ENCODE measurements at places on chromosomes 1 and 21.
A peak's percentile ranks its signal among the peaks of the same experiment; 100 is the strongest.

- DNase-seq: no peak
Observed at GRCh38 chr1:212638492-212639151, 30.1 kb downstream of the ATF3 start.

- DNase-seq: no peak
Observed at GRCh38 chr1:1082239-1082775, 8.2 kb upstream of the RNF223 start.

DNA sequence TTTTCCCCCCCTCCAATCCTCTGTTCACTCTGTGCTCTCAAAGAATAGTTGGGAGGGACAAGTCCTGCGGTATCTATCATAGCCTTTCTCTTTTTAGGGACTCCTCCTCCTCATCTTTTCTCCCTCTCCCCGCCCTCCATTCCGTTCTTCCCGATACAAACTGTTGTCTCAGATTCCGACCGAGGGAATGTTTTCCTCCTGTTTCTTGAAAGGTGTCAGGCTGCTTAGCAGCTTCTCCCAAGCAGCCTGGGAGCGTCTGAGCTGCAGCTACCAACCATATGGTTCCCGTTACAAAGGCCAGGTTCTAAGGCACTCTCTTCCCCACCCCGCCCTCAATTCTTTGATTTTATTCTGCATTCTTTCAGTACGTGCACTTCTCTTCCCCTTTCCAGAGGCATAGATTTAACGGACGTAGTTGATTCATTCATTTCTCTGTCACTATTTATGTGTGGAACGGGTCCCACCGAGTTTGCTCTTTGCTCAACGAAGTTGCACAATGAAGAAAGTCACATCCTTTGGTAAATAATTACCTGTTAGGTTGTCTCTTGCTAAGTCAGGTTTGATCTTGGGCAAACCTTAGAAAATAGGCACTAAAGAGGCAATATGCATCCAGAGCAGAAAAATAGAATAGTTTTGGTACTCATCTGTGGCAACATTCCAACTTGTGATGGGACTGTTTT lies 2.8 kb downstream of the ADGRL2 start:
- DNase-seq: no peak

GRCh38 chr1:198918920-198919319 lies 280.1 kb downstream of the PTPRC start:
- no peak for DNase-seq

DNA sequence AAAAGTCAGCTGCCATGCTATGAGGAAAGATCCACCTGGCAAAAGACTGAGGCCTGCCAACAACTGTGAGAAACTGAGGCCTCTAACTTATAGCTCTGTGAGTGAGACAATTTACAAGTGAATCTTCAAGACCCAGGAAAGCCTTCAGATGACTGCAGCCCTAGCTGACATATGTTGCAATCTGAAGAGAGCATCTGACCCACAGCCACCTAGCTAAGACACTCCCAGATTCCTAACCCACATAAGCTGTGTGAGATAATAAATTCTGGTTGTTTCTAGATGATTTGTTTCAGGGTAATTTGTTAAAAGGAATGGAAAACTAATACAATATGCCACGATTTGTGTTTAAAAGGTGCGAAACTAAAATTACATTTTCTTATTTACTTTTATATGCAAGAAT lies 55.1 kb downstream of the HFM1 start:
- no peak for DNase-seq

DNA sequence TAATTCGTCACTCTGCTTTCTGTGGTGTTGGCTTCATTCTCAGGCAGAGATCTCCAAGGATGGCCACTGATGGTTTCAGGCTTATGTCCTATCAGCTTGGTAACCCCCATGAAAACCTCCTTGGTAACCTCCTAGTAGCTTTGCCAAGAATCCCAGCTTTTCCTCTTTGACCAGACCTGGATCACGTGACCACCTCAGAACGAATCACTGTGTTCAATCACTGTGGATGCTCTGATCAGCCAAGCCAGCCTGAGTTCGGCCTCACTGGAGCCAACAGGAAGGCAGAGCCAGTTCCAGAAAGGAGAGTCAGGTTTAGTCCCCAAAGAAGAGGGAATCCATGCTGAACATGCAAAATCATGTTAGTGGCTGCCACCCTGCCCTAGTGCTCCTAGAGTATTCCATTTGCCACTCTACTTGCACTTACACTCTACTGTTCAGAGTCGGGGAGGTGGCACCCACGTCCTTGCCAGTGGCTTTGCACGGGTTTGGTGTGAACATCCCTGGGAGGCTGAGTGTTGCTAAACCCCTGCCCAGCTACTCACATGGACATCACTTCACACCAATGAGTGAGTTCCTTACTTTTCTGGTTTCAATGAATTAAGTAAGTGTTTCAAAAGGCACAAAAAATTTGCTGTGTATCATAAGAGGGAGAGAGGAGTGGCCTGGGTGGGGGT lies 33.5 kb upstream of the SSBP3 start:
- DNase-seq: no peak

DNA sequence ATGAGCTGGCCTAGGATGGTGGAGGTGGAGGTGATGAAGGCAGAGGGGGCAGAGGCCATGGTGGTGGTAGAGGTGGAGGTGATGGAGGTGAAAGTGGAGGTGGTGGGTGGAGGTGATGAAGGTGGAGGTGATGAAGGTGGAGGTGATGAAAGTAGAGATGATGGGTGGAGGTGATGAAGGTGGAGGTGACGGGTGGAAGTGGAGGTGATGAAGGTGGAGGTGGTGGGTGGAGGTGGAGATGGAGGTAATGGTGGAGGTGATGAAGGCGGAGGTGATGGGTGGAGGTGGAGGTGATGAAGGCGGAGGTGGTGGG lies 19.7 kb upstream of the NPHP4 start:
- DNase-seq: no peak

- no peak for DNase-seq
Observed at GRCh38 chr1:94025383-94026340, 95.3 kb downstream of the ABCA4 start.

DNA sequence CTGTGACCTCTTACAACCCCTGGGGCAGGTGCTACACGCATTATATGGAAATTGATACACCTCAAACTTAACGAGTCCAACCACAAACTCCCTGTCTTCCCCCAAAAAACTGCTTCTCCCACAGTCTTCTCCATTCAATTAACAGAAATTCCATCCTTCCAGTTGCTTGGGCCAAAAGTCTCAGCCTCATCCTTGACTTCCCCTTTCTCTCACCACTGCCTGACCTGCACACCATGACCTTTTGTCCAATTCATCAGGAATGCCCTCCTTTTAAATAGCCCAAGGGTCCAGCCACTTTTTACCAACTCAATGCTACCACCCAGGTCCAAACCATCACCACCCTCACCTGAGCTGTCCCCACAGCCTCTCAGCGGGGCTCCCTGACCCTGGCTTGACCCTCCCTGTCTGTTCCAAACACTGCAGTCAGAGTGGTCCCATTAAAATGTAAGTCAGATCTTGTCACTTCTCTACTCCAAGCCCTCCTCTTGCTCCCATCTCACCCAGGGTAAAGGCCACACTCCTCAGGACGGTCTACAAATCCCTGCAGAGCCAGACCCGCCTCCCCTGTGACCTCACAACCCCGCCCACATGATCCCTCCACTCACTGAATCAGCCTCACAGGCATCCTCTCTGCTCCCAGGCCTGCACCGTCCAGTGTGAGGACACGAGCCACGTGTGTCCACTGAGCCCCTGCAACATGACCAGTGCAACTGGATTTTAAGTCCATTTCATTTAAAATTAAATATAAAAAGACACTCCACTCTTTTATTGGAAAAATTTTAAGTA lies 18.5 kb downstream of the KCNN3 start:
- DNase-seq: no peak

- no peak for DNase-seq
Observed at GRCh38 chr21:25512095-25513081, 94.9 kb downstream of the MRPL39 start.

DNA sequence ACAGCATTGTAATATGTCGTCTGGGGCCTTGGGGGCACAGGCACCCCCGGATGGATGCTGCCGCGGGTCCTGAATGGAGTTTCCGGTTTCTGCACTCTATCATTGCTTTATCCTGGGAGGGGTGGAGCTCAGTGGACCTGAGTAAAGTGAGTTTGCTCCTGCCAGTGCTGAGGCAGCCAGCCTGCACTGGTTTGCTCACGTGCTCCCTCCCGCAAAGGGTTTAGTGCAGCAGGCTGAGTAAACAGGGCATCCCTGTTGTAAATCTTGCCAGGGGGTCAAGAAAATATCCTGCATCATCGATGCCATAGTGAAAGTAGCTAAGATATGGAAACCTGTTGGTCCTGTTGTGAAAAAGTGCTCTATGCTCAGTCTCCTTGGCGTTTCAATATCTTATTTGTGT lies 85.6 kb upstream of the BRINP3 start:
- DNase-seq: no peak

- no peak for DNase-seq
Observed at GRCh38 chr1:21329209-21329844, 39.1 kb upstream of the ECE1 start.

- DNase-seq: no peak
Observed at GRCh38 chr1:248783367-248783766, 27.8 kb upstream of the LYPD8 start.

GRCh38 chr1:165925498-165926079 lies 98.2 kb downstream of the UCK2 start:
- no peak for DNase-seq

DNA sequence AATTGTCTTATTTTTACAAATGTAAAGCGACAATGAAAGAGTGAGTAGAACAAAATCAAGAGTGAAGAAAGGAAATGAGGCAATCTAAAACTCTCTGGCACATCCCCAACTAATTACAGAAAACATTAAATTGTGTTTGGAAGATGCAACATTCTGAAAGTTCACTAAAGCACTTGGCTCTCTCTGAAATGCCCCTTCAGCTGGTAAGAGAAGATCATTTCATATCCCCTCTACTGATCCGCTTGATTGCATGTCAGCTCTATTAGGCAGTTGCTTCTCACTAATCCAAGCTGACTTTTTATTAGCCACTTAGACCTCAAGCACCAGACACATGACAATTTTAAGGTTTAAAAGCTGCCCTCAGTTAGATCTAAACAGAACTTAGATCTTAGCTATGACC lies 262.8 kb upstream of the PRMT6 start:
- no peak for DNase-seq

DNA sequence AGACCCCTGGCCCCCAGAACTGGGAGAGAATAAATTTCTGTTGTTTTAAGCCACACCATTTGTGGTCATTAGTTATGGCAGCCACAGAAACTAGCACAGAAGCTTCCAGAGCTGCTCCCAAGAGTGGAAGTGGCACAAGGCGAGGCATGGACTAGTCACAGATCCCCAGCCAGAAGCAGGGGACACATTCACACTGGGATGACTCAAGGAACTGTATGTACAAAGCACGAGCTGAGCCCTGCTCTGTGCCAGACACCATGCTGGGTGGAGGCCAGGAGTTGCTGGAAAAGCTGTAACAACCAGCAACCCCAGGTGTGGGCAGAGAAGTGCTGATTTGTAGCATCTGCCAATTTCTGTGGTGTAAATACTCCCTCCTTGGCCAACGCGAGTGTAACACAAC lies 55.6 kb downstream of the TCP10L start:
- DNase-seq: no peak

- DNase-seq: no peak
Observed at GRCh38 chr1:220669005-220669404, 21.2 kb upstream of the C1orf115 start.

GRCh38 chr1:215888159-215888558 lies 321.1 kb downstream of the KCTD3 start:
- no peak for DNase-seq

- no peak for DNase-seq
Observed at GRCh38 chr1:152110860-152111514, 4.3 kb downstream of the TCHH start.

DNA sequence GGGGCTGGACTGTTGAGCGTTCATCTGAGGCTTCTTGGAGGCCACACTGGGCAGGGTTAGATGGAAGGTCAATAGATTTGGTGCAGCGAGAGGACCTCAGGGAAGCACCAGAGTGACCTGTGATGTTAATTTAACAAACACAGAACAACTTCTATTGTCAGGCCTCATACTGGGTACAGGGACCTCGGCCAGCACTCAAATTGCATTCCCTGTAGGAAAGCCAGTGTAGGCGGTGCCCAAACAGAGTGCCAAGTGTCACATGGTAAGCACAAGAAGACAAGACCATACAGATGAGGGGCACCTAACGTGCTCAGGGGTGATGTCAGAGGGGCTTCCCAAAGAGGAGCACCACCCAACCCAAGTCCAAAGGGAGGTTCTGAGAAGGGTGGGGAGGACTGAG lies 1.3 kb downstream of the TMEM269 start:
- no peak for DNase-seq

GRCh38 chr1:206691604-206692003 lies 6.9 kb downstream of the MAPKAPK2 start:
- no peak for DNase-seq

DNA sequence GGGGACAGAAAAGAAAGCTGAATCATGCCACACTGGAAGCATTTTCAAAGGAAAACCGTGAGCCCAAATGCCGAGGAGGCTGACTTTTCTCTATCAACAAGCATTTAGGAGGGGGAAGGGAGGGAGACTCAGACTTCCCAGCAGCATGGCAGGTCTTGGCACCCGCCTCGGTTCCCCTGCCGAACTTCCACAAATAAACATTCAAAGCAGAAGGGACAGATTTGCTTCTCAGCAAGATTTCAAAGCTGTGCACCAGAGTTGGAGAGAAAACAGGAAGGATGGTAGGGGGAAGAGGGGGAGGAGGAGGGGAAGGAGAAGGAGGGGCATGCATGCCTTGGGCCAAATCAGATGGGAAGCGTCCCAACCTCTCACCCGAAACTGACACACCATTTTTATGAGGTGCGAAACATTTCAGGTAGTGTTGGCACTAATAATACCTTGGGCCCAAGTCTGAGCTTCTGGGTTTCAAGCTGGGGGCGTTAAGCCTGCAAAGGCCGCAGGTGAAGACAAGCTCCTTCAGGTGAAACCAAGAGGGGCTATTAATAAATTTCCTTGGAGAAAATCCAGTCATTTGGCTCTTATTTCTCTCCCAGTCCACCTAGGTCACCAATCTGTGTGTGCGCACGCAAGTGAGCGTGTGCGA lies 26.4 kb downstream of the ABCA4 start:
- DNase-seq: no peak

DNA sequence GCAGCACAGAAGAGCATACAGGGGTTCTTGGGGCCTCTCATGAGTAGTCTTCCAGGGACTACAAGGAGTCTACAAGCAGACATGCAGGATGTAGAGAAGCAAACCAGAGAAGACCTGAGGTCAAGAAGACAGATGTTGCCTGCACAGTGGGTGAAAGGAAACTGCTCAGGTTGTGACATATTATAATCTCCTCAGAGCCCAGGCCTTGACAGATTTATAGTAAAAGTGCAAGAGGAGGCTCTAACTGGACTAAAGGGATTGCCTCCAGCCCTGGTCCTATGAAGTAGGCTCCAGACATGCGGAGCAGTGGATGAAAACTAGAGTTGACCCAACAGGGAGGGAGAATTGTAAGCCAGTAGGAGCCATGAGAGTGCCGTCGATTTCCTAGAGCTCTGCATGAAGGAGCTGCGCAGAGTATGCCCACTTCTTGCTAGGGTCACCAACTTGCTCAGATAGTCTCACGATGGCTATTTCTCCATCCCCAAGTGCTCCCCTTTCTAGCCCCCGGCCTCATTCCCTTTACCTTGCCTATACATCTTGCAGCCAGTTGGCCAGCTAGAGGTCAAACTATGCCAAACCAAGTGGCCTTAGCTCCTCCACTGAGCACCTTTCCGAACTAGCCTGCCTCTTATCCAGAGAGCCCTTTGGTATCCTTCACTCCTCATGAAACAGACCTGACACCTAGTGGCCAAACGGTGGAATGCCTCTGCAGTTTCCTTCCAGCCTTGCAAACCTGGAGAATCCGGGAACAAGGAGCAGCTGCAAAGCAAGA lies 36.2 kb upstream of the IPO9 start:
- peak; percentile 6 for DNase-seq

GRCh38 chr1:59871746-59872145 lies 54.8 kb downstream of the CYP2J2 start:
- no peak for DNase-seq

Data from activated T-helper 1 cell treated with Interleukin-2 at 50 U/mL for 16 hours (primary cell).